Activated CD4-positive, alpha-beta T cell treated with anti-CD3 and anti-CD28 coated beads, Interleukin-2, amount 50 U/mL, for 48 hours (primary cell): ENCODE measurements at places on chromosomes 16 and 17.

DNA sequence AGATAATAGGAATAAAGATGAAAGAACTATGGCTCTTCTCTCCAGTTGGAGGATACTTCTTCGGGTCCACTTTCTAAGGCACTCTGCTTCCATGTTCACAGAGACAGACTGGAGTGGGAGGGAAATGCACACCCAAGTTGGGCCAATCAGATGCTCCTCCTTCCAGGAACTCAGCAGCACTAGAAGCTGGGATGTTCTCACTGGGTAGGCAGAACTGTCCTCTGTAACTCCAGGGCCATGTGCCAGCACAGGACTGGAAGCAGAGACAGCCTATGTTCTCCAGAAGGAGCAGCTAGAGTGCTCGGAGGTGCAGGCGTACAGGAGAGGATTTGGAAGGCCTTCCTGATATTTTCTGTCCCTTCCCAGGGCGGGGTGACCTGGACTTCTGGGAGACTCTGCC is 49.9 kb upstream of the SREBF1 start:
- DNase-seq = no peak

GRCh38 chr17:80850817-80851216 is 140.8 kb upstream of the CHMP6 start:
- DNase-seq = no peak

DNA sequence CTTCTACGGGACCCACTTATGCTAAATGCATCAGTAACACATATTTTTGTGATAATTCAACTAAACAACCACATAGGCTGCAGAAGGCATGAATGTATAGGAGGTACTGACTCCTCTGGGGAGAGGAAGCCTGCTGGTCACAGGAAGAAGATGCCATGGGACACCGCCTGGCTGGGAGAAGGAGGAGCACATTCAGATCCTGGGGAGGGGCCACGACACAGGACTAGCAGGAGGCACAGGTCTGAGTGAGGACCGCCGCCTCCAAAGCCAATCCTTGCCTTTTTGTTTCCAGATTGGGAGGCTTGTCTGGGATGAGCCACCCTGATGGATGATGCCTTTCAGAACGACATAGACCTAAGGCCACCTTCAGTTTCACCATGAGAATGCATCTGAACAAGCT is 34.6 kb downstream of the MBTPS1 start:
- no peak for DNase-seq

DNA sequence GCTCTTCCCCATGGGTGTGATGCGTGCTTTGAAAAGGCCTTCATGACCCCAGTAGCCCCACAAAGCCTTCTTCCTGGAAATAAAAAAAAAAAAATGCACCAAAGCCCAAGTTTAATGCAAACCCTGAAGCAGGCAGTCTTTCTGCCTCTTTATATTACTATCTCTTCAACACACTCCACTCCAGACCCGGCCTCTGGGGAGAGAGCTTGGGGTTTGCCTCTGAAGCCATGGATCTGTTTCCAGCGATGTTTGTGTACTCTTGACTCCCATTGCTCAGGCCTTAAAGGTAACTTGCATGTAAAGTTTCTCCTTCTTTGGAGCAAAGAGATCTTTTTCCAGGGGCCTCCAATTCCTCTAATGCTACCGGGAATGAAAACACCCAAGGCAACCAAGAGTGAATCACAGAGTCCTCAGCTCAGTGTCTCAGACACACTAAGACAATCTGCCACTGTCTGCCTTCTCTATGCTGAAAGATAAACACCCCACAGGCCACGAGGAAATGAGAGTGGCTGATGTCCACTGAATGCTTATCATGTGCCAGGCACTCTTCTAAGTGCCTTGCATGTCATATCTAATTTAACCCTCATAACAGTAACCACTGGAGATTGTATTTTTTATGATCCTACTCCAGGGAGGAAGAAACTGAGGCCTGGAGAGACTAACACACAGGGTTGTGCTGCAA is 56.4 kb upstream of the AKTIP start:
- no peak for DNase-seq

DNA sequence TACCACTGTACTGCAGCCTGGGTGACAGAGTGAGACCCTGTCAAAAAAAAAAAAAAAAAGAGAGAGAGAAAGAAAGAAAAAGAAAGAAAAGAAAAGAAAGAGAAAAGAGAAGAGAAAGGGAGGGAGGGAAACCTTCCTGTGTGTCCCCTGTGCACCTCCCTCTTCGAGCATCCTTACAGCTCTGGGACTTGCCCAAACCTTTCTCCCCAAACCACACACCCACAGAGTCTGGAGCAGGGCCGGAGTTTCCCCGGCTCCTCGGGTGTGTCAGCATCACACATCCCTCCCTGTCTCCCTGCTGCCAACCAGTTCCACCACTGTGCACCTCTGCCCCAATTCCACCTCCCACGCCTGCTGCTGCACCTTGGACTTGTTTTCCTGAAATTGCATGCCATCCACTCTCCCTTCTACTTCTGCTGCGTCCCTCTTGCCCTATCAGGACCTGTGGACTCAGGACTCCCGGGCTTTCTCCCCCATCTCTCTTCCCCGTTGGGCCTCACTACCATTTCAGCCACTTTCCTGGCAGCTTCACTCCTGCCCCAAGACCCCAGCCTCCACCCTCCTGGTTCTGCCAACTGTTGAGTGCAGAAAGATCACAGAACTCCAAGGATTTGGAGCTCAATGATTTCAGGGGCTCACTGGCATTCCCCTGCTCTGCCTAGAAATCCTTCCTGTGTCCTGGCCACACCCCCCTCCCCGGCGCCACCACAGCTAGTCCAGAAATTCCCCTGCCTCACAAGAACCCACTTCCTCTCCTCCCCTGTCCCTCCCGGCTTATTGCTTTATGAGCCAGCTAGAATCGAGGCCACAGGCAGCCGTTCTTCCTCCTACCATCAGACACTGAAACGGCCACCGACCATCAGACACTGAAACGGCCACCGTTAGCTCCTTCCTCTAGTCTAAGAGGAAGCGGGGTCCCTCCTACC is 3.7 kb upstream of the CDK3 start:
- peak; percentile 69 for DNase-seq

GRCh38 chr17:66945147-66945835 is 19.2 kb upstream of the CACNG4 start:
- no peak for DNase-seq

DNA sequence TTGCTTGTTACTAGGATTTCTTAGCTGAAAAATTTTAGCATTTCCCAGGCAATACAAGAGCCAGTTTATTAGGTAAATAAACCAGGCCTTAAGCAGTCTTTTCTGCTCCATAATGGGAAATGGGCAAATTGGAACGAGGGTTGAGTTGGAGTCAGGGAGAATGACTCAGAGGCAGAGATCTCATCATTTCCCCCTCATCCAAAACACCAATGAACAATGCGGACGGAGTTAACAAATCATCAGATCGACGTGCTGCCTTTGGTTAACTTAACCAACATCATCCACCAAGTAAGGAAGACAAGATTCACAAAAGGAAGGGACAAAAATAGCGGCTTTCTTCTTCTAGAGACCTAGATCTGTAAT is 243.5 kb downstream of the STX8 start:
- no peak for DNase-seq

DNA sequence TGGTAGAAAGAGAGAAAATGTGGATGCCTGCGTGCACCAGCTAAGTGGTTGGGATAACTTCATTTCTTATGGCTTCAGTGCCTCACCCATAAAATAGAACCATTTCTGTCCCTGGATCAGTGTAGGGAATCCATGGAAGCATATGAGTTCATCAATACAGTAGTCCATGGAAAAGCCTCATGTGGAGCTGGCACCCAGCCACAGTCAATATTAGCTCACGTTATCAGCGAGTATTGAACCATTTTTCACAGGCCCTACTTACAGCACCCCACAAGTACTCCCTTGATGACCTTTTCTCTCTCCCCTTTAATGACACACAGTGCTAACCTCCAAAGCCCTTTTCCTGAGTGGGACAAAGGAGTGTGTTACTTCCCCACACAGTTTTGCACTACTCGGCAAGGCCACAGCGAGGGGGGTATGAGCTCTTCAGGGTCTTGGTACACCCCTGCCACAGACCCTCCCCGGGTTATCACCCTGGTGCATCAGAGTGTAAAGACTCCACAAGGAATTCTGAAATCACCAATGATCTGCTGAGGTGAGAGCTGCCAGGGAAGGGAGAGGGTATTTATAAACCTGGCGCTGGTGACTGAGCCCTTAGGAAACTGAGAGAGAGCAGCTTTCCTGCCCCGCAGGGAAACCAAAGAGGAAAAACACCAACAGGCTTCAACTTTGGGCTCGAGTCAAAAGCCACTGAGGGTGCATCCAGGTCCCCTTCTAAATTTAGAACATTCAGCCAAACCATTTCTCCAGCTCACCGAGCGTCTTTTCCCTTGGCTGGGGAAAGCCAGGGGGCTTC is 36.9 kb downstream of the DYNLRB2 start:
- DNase-seq = no peak

DNA sequence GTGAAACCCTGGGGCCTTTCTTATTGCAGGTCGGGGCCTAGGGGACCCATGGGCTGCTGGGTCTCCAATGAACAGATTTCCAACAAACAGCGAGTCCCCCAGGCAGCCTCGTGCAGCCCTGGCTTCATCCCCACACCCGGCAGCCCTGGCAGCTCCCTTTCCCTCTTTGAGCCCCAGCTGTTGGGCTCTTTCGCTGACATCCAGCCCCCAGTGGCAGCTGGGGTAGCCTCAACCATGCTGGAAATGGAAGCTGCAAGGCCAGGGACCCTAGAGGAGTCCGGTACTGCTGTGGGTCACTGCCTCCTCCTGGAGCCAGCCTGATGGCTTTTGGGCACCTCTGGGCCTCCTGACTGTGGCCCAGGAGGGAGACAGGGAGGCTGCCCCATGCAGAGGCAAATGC is 5.9 kb downstream of the RPUSD1 start:
- no peak for DNase-seq

GRCh38 chr16:69553332-69553731 is 12.4 kb upstream of the NFAT5 start:
- no peak for DNase-seq

- no peak for DNase-seq
Measured at GRCh38 chr17:81339191-81339533, 44.1 kb upstream of the SLC38A10 start.

- no peak for DNase-seq
Measured at GRCh38 chr17:28719021-28719433, 758 bp upstream of the RPL23A start.

DNA sequence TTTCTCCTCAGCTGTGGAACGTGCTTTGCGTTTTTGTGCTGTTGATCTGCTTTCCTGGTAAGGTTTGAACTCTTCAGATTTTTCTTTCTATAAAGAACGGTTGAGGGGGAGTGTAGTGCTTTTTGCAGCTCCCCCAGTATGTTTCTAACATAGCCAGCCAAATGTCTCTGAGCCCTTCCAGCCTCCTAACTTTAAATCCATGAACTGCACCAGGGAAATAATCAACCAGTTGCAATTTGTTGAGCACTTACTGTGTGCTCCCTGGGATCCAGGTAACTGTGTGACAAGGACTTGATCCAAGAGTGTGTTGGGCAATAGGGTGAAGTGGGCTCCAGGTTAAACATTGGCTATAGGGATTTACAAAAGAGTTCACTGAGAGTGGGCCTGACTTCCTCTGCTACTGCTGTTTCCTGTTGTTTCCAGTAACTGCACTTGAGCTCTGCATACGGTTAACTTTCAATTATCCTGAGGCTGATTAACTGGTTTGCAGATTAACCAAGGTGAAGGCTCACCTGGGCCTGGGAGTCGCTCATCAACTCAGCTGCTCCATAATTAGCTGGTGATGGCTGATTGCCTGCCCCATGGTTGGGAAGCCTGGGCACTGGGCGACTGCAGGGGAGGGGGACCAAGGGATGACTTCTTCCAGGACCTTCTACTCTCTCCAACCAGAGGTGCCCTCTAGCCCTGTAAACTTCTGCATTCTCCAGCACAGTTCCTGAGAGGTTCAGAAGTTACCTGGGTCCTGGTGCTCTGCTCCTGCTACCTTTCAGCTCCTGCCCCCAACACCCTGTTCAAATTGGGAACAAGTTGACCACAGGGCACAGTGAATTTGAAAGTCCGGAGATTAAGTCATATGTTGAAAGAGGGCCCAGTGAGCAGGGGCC is 19.5 kb downstream of the HLF start:
- DNase-seq = no peak

- no peak for DNase-seq
Measured at GRCh38 chr16:60748366-60748765, 1287.9 kb downstream of the CDH8 start.

DNA sequence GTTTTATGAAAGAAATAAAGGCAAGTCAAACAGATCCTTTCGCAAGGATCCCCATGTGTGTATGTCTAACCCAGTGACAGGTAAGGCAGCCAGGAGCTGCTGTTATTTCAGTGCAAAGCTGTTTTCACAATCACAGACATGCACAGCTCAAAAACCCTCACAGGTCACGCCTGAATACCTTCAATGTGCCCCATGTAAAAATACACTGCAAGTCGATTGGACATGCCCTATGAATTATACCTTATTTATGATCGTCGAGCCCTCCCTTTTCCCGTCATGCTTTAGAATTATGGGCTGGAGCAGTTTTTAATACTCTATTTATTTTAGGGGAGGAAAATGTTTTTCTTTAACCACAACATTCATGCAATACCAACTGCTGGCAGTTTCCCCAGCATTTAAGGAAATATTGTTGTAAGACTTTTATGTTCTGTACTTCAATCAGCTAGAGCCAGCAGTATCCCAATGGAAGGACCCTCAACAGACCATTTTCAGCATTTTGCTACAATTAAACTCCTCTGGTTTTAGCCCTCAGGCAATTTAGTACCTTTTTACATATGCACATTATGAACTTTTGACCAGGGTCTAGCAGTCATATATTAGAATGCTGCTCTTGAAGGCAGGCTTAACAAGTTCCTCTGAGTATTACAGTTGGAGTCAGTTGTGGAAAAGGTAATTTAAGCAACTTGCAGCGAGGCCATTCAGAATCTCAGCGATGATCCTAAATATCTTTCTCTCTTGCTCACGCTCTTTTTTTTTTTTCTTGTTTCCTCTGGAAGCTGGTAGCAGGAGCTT is 362.2 kb downstream of the WWOX start:
- no peak for DNase-seq

DNA sequence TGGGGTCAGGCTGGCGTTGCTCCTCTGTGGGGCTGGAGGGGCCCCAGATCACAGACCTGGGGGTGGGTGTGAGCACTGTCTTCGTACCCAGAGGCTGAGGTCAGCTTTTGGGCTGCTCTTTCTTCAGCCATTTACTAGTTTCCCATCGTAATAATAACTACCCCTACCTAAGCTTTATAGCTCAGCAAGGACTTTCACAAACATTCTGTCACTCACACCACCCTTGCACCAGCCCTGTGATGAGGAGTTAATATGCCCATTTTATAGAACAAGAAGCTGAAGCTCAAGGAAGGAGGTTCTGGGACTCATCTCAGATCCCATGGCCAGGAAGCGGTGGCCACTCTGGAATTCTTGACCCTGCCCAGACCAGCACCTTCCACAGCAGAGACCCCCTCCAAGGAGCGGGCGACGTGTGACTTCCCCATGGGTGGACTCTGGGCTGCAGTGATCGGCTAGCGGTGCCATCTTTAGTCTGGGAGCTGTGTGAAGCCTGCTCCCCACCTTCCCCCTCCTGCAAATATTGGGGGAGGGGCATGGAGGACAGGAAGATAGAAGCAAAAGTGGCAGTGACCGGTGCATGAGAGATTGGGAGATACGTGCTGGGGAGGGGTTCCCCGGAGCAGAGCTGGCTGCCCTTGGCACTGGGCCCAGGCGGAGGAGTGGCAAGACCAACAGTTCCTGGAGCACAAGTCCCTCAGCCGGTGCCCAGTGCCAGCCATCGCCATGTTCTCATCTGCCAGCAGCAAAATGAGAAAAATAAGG is 81.8 kb upstream of the TOB1 start:
- DNase-seq = no peak

GRCh38 chr16:2058872-2059271 is 11.1 kb downstream of the TSC2 start:
- no peak for DNase-seq

- DNase-seq = no peak
Measured at GRCh38 chr17:77769215-77769614, 189.3 kb upstream of the TNRC6C start.

- no peak for DNase-seq
Measured at GRCh38 chr16:3496386-3496785, 1.1 kb upstream of the C16orf90 start.
